ENCODE measurements at places on chromosomes 1 and 21. TPM values are rescaled to one million over a fixed set of nuclear protein-coding genes. Genes with fewer than 3 reads are reported as not detected.

DNA sequence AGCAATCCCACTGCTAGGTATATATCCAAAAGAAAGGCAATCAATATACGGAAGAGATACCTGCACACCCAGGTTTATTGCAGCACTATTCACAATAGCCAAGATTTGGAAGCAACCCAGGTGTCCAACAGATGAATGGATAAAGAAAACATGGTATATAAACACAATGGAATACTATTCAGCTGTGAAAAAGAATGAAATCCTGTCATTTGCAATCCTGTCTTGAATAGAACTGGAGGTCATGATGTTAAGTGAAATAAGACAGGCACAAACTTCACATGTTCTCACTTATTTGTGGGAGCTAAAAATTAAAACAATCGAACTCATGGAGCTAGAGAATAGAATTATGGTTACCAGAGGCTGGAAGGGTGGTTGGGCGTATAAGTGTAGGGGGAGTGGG lies 101.0 kb downstream of the OSBPL9 start:
- no peak for DNase-seq

DNA sequence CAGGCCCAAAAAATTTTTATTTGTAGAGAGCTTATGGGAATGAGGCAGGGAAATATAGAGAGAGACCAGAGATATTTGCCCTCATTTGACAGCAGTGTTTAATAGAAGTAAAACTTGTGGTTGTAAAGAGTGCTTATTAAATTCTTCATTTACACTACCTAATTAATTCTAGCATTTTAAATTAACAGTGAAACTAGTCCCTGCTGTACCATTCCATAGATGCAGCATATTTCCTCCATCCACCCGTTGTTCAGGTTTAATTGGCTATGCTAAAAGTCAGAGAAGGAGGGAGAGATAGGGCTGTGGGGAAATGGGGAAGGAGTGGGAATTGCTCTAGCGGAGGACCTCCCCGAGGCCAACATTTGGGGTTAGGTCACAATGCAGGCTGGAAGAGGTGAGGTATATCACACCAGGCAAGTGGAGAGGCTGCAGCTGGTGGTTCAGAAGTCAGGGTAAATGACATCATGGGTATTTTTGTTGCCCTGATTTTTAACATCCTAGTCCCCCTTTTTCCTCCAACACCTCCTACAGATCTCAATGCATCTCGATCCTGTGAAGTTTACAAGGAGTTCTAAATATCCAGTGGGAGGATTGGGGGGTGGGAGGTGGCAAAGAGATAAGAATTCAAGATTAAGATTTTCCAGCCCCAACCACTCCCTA lies 38.6 kb downstream of the ELAVL4 start:
- no peak for DNase-seq

DNA sequence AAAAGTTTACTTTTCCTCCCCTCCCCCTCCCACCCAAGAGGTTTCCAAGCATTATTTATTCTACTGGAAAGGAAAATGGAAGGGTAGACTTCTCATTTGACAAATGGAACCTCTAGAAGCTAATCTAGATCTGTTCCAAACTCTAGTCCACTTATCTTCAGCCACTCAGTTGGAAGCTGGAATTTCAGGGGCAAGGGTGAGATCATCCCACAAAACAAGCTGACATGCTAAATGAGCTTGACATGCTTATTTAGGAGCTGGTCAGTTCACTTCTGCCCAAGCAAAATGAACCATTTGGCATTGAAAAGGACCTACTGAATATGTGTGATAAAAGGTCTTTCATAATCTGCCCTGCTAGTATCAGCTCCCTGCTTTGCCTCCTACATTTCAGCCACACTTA lies 5.0 kb downstream of the LRRC41 start:
- no peak for DNase-seq

- no peak for DNase-seq
These were observed 82.0 kb downstream of the UCHL5 start for GRCh38 chr1:192977089-192977706.

DNA sequence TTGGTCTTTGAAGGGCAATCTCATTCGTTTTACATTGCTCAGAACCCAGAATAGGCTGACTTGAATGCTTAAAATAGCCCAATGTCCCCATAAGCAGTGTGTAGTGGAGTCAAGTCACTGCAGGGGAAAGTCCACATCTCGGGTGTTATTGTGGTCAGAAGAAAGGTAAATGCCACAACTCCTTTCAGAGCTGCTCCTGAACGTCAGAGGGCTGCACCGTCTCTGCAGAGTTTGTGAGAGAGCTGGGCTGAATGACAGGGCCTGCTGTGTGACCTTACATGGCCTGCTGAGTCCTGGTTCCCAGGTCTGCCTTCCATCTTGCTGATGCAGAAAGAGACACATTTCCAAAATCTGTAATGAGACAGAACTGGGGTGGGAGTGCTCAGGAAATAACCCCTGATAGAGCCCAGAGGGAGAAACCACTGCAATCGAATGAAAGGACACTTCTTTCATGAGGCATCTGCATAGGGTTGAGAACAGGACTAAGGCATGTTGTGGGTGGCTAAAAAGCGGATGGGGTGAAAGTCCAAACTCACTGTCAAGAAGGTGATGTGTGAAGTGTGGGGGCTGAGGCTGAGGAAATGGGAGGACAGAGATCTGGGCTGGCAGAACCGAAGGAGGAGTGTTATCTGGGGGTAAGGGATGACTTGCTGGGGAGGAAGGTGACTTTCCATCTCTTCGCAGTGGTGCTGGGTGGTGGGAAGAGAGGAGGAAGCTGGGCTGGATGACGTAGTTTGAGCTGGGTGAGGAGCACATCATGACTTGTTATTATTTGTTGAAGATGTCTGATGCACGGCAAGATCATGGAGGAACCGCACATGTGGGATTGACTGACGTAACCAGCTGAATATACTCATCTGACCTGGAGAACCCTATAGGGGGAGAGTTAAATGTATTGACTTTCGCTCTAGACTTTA lies 33.7 kb downstream of the XCL2 start:
- DNase-seq, result no peak

- DNase-seq, result no peak
These were observed 79.4 kb downstream of the WDR4 start for GRCh38 chr21:42799948-42800347.

GRCh38 chr1:185585770-185586169 lies 148.4 kb upstream of the HMCN1 start:
- no peak for DNase-seq

GRCh38 chr1:91099746-91100621 lies 78.1 kb upstream of the ZNF644 start:
- DNase-seq, result no peak

- DNase-seq, result no peak
These were observed 830 bp downstream of the INPP5B start for GRCh38 chr1:37945743-37946702.

DNA sequence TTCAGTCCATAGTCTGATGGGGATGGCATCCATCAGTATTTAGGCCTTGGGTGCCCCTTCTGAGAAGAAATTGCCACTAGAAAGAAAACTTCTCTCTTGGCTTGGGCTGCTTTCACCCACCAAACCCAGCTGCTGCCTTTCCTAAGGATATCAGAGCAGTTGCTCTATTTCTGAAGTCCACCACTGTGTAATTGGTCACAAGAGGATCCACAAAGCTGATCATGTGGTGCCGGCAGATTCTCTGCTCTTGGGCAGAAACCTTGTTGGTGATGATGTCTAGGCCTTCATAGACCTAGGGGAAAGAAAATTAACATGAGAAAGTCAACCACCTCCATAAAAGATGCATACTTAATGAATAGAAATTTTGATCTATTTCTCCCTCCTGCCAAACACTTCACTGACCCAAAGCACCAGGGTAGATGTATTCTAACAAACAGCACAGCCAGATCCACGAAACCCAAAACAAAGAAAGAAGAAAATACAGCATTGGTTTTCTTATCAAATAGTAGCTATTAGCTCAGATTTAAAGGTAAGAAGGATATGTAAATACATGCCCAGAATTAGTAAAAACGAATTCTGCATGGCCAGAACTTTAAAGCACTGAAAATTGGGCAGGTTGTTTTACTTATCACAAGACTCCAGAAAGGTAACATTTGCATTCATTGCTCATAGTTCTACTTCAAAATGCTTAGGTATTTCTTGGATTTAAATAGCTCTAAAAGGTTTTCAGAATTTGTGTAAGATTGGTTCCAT lies 26.0 kb downstream of the TRIT1 start:
- no peak for DNase-seq

GRCh38 chr1:3479511-3480368 lies 25.3 kb downstream of the ARHGEF16 start:
- no peak for DNase-seq

DNA sequence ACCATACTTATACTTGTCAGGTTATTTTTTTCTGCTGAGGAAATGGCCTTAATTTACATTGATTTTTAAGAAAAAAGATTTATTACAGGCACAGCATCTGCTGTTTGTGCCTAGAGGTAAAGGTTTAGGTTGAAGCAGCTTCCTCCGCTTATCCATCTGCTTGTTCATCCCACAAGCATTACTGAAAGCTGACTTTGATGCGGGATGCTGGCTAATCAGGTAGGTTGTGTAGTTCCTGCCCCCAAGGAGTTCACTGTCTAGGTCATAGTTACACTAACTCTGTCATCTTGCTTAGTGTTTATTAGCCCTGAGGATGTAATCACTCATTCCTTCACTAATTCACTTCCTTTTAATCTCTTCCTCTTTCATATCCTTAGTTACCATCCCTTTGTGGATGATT lies 377.7 kb upstream of the KAZN start:
- DNase-seq, result no peak

DNA sequence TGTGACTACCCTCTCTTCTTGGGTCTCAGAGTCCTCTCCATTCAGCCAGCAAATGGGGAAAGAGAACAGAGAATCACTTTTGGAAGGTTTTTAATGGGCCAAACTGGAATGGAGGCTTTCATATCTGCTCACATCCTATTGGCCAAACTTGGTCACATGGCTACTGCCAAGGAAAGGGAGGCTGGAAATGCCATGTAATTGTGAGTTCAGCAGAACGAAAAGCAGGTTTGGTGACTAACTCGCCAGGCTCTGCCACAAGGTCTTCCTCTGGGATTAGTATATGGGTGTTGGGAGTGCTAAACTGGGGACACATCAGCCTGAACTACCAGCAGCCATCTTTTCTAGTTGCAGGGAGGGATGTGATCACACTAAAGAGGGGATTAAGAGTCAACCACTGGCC lies 19.2 kb downstream of the RD3 start:
- DNase-seq, result no peak

DNA sequence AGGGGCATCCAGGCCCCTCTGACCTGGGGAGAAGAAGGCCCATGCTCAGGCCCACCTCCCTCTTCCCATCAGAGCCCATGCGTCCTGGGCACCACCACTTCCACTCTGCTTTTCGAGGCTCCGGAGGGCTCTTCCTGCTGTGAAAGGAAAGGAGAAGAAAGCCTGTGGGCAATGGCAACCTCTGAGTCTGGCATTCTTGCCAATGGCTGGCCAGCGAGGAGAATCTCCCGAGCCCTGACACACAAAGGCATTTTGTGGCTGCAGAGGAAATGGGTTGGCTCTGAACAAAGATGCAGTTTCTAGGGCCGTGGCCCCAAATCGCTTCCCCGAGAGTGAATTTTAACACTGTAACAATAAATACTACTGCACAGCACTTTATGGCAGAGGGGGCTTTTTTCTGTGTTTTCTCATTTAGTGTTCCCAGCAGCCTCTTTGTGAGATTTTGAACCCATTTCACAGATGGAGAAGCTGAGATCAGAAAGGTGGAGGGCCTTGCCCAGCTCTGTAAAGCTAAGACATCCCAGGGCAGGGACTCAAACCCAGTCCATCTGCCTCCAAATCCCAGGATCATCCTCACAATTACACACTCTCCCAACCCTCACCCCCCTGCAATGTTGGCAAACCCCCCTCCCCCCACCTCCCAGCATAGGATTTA lies 35.7 kb upstream of the TMEM51 start:
- DNase-seq, result no peak

DNA sequence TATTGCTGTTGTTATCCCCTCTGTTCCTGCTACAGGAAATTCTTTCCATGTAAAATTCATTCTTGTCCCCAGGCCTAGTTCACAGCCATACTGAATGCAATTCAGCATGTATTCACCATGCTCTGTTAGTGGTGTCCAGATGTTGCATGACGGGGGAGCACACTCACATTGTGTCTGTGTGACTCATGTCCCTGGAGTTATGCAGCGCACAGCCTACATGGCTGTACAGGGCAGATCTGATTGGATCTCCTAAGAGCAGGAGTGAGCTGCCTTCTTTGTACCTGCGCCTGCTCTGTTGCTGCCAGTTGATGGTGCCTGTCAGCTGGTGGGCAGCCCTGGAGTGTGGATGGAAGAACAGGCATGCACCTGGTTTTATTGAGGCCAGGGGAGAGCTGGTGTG lies 17.6 kb downstream of the HTR6 start:
- no peak for DNase-seq

- DNase-seq, result no peak
These were observed 44.9 kb downstream of the C1orf198 start for GRCh38 chr1:230823426-230823825.

GRCh38 chr1:2350911-2351655 lies 40.3 kb downstream of the MORN1 start:
- DNase-seq, result no peak

DNA sequence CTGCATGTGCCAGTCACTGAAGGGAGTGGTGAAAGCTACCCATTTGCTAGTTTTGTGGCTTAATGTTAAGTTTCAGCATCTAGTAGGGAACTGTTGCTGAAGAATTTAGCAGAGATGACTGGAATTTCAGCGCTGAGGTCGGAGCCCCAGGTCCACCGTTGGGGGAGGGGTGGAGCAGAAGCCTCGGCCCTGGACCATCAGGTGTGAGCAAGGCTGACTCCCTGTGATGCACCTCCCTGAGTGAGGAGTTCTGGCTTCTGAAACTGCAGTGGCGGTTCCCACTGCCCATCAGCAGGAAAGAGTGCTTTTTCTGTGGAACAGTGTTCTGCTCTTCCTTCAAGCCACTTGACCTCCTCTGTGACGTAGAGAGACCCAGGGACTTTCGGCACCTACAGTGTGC lies 1.3 kb downstream of the NOS1AP start:
- DNase-seq, result no peak

GRCh38 chr21:28608646-28609045 lies 384.0 kb downstream of the LTN1 start:
- DNase-seq, result no peak

DNA sequence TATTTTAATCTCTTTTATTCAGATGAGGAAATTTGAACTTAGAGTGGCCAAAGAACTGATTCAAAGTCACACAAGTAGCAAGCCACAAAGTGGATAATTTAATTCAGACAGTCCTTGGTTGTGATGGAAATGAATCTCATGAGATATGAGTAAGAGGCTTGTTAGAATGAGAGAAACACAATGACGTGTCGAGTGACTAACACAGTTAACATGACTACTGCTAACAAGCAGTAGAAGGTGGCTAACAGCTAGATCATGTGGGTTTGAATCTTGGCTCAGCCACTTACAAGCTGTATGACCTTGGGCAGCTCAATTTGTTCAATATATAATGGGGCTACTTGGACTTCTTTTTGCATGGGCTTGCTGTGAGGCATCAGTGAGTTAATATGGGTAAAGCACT lies 104.5 kb upstream of the LMO4 start:
- DNase-seq, result peak; percentile 46

- DNase-seq, result no peak
These were observed 319.1 kb upstream of the SGIP1 start for GRCh38 chr1:66214901-66215300.

Gene TNFSF4
- total RNA-seq, result 0.89 TPM

Gene GUCA2A
- total RNA-seq, result not detected

Gene LIN9
- 9.3 TPM for total RNA-seq

Gene HEATR1
- 68.3 TPM for total RNA-seq

Gene LPAR3
- total RNA-seq, result 27.2 TPM

Gene RGS1
- not detected for total RNA-seq

Gene NHLH1
- 0.12 TPM for total RNA-seq

Gene LRRC39
- 0.54 TPM for total RNA-seq

Gene LRRC3
- 7.5 TPM for total RNA-seq

Gene NID1
- total RNA-seq, result 0.32 TPM

Gene UBXN10
- total RNA-seq, result not detected

Gene SFN
- 245 TPM for total RNA-seq

Gene DNMT3L
- total RNA-seq, result not detected

Gene EPHB2
- total RNA-seq, result 19.5 TPM

Gene OR6F1
- total RNA-seq, result not detected
